NCI-H1694 treated with DMSO at 0.1 percent for 48 hours (cell line): ENCODE measurements at places on chromosomes 12 and 14.

DNA sequence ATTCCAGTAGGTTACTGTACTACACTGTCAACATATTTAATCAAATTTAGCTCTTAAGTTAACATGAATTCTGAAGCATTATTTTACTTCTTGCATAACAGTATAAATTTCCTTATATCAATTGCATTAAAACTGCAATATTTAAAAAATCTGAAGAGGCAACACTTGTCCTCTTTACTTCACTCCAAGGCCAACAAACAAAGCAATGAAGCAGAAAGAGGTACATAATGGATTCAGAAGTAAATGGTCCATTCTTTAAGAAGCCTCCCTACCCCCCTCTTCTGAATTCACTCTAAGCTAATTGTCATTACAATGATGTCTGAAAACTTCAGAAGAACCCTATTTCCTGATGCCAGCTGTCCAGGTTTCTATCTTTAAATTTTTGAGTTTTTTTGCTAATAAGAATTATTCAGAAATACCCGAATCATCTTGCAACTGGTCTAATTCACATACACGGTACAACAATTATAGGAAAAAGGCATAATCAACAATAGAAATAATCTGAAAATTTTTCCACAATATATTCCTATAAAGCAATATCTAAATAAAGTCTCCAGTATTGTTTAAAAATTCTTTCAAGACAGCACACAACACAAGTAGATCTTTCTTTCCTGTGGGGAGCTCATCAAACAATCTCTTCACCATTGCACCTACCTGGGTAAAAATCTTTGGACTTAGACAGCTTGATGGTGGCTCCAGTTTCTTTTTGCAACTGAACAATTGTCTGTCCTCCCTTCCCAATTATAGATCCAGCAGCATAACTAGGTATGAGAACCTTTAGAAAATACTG is 2.9 kb downstream of the NOVA1 start:
- DNase-seq, result no peak

DNA sequence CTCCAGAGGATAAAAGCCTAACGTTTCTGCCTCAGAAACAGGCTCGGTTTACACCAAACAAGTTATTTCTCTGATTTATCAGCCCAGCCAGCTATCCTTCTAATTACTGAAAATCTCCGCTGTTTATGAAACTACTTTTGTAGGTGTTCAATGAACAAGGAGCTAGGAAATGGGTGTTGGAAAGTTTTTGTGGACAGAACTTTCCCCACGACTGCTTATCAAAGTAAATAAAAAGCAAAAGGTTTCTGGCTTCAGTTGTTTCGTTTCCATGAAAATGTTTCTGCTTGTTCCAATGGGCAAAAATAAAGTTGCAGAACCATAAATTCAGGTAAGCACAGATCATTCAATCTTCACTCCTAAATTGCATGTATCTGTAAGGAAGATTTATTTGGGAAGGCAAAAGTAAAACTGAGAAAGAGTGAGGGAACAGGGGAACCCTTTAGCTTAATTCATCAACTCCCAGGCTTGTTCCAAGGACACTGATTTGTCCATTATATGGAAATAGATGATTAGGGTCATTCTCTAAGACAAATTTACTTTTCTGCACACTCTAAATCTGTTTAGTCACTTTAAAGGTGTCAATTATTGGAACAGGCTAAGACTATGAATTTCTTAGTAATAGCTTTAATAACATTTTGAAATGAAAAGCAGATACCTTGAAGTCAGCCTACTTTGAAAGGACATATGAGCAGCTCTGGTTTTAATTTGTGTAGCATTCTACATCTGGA is 175.9 kb upstream of the CDKN3 start:
- DNase-seq, result no peak

GRCh38 chr12:7374423-7375144 is 69.4 kb downstream of the CD163L1 start:
- peak; percentile 66 for DNase-seq

DNA sequence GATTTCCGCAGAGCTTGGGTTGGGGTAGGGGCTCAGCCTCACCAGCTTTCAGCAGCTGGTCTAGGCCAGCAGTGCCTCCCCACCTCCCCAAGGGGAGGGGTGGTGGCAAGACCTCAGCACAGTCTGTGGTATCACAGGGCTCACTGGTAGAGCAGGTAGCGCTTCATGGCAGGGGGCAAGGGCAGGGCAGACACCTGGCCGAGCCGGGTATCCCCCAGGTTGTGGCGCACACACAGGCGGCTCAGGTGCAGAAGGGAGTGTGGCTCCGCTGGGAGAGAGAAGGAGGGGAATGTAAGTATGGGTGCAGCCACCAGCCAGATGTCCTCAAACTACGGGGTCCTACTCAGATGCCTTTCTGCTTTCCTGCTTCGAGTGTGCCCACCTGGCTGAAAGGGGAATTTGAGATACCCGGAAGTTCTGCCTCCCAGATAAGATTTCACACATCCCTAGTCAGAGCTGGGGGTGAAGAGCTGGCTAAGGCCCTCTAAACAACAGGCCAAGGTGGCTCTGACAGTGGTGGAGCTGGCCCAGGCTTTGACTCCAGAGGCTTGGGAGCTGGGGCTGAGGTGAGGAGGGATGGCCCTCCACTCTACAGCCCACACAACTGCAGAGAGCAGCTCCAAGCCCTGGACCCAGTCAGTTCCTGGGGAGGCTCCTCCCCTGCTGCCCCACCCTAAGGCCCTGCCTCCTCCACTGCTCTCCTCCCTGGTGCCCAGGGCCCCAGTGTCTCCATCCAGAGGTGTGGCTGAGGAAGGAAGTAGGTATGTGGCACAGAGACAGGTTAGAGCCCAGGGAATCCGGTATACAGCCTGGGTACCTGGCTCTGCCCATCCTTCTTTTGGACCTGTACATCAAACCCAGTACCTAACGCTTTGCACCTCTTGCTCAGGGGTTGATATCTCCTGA is 1.8 kb downstream of the SPSB2 start:
- DNase-seq, result no peak

GRCh38 chr12:42259699-42260098 is 21.7 kb upstream of the YAF2 start:
- DNase-seq, result no peak

GRCh38 chr12:109845824-109846205 is 12.6 kb upstream of the TRPV4 start:
- DNase-seq, result no peak

DNA sequence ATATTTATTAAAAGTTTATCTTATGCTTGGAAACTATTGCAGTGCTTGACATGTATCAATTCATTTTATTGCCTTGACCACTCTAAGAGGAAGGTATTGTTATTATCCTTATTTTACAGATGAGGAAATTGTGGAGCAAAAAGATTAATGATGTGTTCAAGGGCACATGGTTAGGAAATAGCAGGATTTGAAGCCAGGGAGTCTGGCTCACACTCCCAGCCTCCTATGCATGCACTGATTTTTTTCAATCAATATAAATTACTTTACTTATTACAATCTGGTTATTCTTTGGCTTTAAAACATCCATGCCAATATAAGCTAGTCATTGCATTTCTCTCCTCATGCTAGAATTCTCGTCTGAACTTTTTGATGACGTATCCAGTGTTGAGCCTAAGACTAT is 94.2 kb upstream of the TBX5 start:
- DNase-seq, result no peak

- no peak for DNase-seq
These were observed 97.1 kb downstream of the MYF5 start for GRCh38 chr12:80813820-80814219.

DNA sequence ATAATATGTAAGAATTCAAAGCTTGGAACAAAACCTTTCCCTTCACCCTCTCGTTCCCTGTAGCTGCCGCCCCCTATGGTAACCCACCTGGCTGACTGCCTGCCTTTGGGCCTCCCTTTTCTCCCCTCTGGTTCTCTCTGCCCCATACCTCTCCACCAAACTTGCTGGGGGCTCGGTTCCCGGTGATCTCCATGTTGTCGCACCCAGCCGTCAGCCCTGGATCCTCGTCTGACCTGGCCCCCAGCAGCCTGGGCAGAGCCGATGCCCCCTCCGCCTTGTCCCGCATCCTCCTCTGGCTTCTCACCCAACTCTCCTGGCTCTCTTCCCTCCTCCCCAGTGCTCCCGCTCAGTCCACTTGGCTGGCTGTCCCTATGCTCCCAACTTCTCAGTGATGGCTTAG is 4.5 kb downstream of the CYP46A1 start:
- DNase-seq, result no peak

GRCh38 chr12:110379197-110379596 is 24.3 kb downstream of the ANAPC7 start:
- DNase-seq, result no peak

- DNase-seq, result peak; percentile 83
These were observed 2.7 kb downstream of the TGFB3 start for GRCh38 chr14:75979071-75979571.

DNA sequence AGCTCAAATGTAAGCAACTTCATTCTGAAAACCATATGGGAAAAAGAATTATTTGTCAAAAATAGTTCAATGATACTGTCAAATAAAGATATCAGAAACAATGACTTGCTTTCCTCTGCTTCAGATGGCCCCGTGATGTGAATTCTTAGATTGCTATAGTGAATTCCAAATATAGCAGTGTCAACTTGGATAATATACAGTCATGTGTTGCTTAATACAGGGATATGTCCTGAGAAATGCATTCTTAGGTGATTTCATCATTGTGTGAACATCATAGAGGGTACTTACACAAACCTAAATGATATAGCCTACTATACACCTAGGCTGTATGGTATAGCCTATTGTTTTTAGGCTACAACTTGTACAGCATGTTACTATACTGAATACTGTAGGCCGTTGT is 108.7 kb upstream of the MIS18BP1 start:
- DNase-seq, result no peak

DNA sequence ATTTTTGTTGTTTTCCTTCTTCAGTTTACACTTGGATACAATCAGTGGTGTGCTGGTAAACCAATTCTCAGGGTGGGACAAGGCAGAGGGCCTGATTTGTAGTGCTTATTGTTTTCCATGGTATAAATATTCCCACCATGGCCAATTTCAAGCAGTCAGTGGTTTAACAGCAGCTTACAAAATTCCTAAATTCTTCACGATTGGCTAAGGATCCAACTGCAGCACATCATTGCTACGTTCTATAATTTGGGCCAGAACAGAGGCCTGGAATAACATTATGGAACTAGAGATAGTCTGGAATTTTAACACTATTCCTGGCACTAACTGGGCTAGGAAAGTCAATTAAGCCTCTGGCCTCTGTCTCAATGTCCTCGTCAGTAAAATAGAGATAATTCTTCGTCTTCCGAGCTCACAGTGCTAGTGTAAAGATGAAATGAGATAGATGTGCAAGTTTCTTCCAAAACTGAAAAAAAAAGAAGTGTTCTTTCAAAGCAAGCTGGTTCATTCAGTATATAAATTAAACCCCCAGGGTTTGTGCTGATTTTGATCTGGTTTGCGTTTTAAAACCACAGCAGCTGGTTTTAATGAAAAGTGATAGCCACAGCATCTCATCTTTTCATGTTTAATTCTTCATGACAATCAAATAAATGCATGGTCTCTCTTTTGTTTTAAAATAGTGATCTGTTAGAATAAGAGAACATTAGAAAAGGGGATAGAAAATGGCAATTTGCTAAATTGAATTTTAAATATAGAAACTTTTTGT is 104.1 kb downstream of the EPS8 start:
- no peak for DNase-seq

DNA sequence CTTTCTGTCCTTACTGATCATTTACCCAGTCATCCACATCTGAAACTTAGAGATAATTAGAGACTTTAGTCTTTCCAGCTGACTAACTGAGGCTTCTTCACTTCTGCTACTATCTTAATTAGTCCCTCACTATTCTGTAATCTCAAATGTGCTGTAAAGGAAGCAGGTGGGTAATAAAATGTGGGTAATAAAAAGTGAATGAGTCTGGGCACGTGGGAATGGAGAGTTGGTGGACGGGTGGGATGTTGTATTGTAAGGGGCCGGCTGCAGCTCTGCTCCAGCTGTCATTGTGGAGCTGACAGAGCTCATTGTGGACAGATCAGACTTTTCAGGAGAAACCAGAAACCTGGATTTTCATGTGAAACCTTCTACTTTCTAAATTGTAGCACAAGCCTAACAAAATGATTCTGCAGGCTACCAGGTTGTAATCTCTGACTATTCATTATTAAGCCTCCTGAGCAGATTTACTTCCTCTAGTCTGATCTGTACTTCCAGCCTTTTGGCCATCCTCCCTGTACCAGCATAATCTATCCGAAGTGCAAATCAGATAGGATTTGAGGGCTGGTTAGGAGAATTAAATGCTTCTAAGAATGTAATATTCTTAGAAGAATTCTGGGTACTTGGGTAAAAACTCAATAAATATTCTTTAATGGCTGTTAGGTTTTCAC is 42.0 kb upstream of the BMAL2 start:
- no peak for DNase-seq

DNA sequence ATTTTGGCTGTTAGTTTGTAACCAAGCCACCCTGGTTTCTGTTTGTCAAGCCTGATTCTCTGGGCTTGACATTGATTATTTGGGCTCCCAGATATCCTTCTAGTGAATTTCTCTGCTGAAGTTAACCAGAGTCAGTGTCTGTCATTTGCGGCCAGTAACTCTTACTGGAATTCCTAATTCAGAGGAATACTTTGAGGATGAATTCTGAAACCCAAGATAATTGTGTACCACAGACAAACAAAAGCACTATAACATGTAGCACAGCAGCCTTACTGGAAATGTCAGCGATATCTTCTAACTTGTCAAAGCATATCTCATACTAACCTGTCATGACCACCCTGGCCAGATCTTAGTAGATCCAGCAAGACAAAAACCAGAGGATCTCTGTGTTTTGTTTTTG is 84.4 kb upstream of the HIF1A start:
- DNase-seq, result no peak

DNA sequence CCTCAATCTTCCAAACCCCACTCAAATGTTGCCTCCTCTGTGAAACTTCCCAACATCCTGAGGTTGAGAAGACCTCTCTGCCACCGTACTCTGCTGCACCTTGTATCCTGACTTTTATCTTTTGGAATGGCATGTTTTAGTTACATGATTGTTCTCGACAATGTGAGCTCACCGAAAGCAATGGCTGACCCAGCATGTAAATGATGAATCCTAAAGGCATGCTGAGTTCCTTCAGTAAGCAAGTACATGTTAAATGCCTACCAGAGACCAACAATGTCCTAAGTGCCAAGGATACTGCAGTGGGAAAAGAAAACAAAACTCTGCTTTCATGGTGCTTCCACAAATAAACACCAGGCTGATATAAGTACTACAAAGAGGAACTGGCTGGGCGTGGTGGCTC is 13.7 kb downstream of the PPP1R13B start:
- DNase-seq, result no peak

DNA sequence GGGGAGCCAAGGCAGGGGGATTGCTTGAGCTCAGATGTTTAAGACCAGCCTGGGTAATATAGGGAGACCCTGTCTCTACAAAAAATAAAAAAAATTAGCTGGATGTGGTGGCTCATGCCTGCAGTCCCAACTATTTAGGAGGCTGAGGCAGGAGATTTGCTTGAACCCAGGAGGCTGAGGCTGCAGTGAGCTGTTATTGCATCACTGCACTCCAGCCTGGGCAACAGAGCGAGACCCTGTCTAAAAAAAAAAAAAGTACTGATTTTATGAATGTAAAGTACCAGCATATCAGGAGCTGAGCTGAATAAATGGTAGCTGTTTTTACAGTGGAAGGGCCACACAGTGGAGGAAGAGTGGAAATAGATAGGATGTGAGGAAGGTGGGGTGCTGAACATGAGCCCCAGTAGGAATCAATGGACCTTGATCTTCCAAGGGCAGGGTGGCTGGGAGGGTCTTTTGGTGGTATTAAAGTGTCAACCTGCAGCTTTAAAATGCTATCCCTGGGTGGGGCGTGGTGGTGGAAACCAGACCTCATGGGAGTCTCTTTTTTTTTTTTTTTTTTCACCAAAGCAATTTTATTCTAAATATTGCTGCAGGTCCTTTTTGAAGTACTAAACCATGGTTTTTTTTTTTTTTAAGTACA is 2.2 kb downstream of the ATP23 start:
- no peak for DNase-seq
